ENCODE measurements at places on chromosomes 1 and 21. TPM values are rescaled to one million over a fixed set of nuclear protein-coding genes. Genes with fewer than 3 reads are reported as not detected.
A peak's percentile ranks its signal among the peaks of the same experiment; 100 is the strongest.

SCYL3 gene
- total RNA-seq: 10.5 TPM

TMEM51 gene
- 12.6 TPM for total RNA-seq

HP1BP3 gene
- total RNA-seq: 322 TPM

ZBTB17 gene
- total RNA-seq: 24.0 TPM

DNA sequence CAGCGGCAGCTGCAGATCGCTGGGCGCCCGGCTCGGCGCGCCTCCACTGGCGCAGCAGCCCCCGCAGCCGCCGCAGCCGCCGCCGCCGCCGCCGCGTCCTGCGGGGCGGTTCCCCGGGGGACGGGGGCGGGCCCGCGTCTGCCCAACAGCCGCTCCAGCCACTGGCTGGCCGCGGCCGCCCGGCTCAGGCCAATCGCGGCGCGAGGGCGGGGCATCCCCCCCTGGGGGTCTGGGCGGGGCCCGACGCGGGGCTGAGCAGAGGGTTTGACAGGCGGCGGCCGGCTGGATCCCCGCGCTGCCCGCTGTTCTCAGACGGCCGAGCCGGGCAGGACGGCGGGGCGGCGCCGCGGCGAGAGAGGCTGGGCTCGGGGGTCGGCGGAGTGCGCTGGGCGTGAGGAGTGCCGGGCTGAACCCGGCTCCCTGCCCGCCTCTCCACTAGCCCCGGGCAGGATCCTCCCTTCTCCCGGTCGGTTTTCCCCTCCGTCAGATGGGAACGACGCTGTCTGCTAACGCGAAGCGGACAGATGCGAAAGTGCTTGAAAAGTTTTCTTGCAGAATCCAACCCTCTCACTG lies at the start of gene GLIS1:
Gene GLIS1, minus strand, starts transcription at position 56 of the 573 bp plus-strand sequence. CDS start 1,100 bp downstream, outside the sequence.
- ATAC-seq: peak; percentile 96
- H3K4me1 ChIP-seq: no peaks in the 10 kb centered on the region
- H3K27me3 ChIP-seq: peaks cover 83% of the 10 kb centered on the region
- H3K36me3 ChIP-seq: no peaks in the 10 kb centered on the region

GRCh38 chr1:171566467-171566866 lies 55.6 kb upstream of the MYOCOS start:
- H3K27me3 ChIP-seq: no peaks in the 10 kb centered on the region
- H3K4me3 ChIP-seq: no peak overlapping the region
- H3K27ac ChIP-seq: no peak overlapping the region
- no peaks in the 10 kb centered on the region for H3K4me1 ChIP-seq

GRCh38 chr1:243713470-243714186 lies 136.4 kb downstream of the AKT3 start:
- no peak for ATAC-seq
- H3K36me3 ChIP-seq: no peaks in the 10 kb centered on the region
- peaks cover 76% of the 10 kb centered on the region for H3K4me1 ChIP-seq
- H3K4me3 ChIP-seq: no peak overlapping the region
- H3K27me3 ChIP-seq: no peaks in the 10 kb centered on the region
- H3K27ac ChIP-seq: no peak overlapping the region

DNA sequence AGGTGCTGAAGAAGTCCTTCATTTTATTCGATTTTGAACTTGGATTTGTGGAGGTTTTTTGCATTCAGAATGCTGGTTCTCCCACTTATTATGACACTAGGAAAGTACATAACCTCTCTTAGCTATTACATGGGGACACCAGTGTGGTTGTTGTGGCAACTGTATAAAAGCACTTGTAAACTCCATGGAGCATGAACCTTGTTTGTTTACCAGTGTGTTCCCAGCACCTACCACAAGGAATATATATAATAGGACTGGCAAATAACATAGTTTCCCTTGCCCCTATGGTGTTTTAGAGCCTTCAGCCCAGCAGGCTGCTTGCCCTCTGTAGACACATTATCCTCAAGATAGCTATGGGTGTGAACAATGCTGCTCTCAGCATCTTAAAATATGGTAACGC lies 43.1 kb downstream of the RASSF5 start:
- no peaks in the 10 kb centered on the region for H3K27me3 ChIP-seq
- no peak for ATAC-seq
- peaks cover 4% of the 10 kb centered on the region for H3K4me1 ChIP-seq

GRCh38 chr1:172401477-172401876 lies 19.0 kb upstream of the C1orf105 start:
- H3K4me3 ChIP-seq: no peak overlapping the region
- no peak overlapping the region for H3K27ac ChIP-seq
- H3K4me1 ChIP-seq: peaks cover 14% of the 10 kb centered on the region
- no peak for ATAC-seq
- H3K27me3 ChIP-seq: no peaks in the 10 kb centered on the region

DNA sequence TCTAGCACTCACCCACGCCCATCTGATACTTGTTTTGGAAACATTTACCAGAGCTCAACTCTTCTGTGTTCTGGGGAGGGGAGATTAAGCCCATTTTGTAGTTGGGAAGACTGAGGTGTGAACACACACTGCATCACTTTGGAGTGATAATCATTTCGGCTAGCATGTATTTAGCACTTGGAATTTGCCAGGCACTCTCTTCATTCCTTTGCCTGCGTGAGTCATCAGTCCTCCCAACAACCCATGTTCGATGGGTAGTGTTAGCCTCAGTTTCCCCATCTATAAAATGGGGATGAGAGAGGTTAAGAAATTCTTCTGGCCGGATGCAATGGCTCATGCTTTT lies 182.8 kb upstream of the TMEM51 start:
- H3K4me3 ChIP-seq: no peak overlapping the region
- H3K27ac ChIP-seq: peak overlapping the region; percentile 4
- H3K36me3 ChIP-seq: no peaks in the 10 kb centered on the region

DNA sequence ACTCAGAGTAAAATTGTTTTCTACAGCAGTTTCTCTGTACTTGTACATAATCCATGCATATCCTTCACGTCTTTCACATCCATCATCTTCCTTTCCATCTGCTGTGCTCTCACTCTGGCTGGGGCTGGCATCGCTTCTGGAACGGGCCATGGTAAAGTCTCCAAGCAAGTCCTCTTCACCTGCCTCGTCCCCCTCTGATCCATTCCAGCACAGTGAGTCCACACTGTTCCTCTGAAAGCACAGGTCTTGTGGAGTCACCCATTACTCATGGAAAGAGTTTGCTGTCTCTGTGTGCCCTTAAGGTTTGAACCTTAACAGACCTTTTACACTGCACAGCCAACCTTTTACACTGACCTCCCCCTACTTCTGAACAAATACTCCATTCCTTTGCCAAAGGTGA lies 313.6 kb downstream of the ASTN1 start:
- H3K36me3 ChIP-seq: no peaks in the 10 kb centered on the region
- ATAC-seq: no peak
- H3K4me3 ChIP-seq: no peak overlapping the region
- no peak overlapping the region for H3K27ac ChIP-seq

- no peaks in the 10 kb centered on the region for H3K36me3 ChIP-seq
- no peak overlapping the region for H3K4me3 ChIP-seq
- no peaks in the 10 kb centered on the region for H3K4me1 ChIP-seq
- no peak for ATAC-seq
Observed at GRCh38 chr21:27406300-27407009, 439.6 kb upstream of the ADAMTS5 start.

GRCh38 chr1:221961532-221962292 lies 219.8 kb upstream of the DUSP10 start:
- no peak overlapping the region for H3K4me3 ChIP-seq
- ATAC-seq: no peak
- H3K27ac ChIP-seq: no peak overlapping the region
- no peaks in the 10 kb centered on the region for H3K4me1 ChIP-seq

GRCh38 chr1:112563341-112563740 lies 54.6 kb downstream of the WNT2B start:
- ATAC-seq: no peak
- no peak overlapping the region for H3K4me3 ChIP-seq
- no peak overlapping the region for H3K27ac ChIP-seq
- H3K27me3 ChIP-seq: no peaks in the 10 kb centered on the region
- no peaks in the 10 kb centered on the region for H3K4me1 ChIP-seq

- H3K36me3 ChIP-seq: no peaks in the 10 kb centered on the region
- H3K27ac ChIP-seq: no peak overlapping the region
- no peaks in the 10 kb centered on the region for H3K27me3 ChIP-seq
- no peaks in the 10 kb centered on the region for H3K4me1 ChIP-seq
- ATAC-seq: no peak
- no peak overlapping the region for H3K4me3 ChIP-seq
Observed at GRCh38 chr1:232351335-232351734, 278.6 kb downstream of the SIPA1L2 start.

DNA sequence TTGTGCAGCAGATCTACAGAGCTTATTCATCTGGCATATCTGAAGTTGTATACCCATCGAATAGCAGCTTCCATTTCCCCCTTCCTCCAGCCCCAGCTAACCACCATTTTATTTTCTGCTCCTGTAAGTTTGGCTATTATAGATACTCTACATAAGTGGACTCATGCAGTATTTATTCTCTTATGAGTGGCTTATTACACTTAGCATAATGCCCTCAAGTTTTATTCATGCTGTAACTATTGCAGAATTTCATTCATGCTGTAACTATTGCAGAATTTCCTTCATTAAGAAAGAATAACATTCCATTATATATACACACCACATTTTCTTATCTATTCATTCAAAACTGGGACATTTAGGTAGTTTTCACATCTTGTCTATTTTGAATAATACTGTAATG lies 30.5 kb upstream of the IFI16 start:
- no peaks in the 10 kb centered on the region for H3K4me1 ChIP-seq
- no peaks in the 10 kb centered on the region for H3K36me3 ChIP-seq
- no peak overlapping the region for H3K27ac ChIP-seq
- no peak for ATAC-seq
- no peaks in the 10 kb centered on the region for H3K27me3 ChIP-seq
- H3K4me3 ChIP-seq: no peak overlapping the region

ANKRD35 gene
- 9.4 TPM for total RNA-seq

PPP1R15B gene
- 44.4 TPM for total RNA-seq

DNA sequence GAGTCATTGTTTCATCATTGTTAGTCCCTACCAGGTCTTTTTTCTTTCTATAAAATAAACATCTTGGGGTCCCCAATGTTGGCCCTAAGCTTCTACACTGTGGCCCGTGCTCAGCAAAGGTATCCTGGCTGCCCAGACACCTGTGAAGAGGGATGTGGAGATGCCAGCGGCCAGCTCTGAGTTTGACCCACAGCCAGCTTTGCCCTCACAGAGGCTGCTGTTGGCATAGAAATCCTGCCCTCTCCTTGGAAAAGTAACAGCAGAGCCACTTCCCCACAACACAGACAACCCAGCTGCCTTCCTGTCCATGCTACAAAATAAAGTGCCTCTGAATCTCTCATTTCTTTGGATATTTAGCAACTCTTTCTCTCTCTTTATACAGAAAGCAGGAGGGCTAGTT lies 6.0 kb downstream of the TRIM62 start:
- no peak overlapping the region for H3K27ac ChIP-seq
- no peaks in the 10 kb centered on the region for H3K27me3 ChIP-seq
- no peaks in the 10 kb centered on the region for H3K36me3 ChIP-seq
- H3K4me1 ChIP-seq: peaks cover 18% of the 10 kb centered on the region
- ATAC-seq: no peak

ATP1A2 gene
- 100 TPM for total RNA-seq

SMCP gene
- total RNA-seq: not detected

DNA sequence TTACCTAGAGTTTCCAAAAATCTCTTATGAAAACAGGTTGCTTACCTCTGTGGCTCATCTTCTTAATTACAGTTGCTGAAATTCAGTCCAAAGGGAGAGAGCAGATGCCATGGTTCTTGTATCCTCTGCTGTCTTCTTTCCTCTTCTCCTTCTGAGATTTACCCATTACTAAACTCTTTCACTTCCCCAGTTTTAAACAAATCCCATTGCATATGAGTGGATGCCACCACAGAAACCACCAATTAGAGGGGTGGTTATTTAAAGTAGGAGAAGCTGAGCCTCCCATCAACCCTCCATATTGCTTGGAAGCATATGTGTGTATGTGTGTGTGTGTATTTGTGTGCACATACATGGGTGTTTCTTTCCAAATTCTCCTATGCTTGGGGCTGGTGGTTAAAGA lies 128.5 kb upstream of the KCNK1 start:
- H3K27me3 ChIP-seq: no peaks in the 10 kb centered on the region
- H3K36me3 ChIP-seq: no peaks in the 10 kb centered on the region
- no peaks in the 10 kb centered on the region for H3K4me1 ChIP-seq
- H3K4me3 ChIP-seq: no peak overlapping the region
- H3K27ac ChIP-seq: no peak overlapping the region

XCL2 gene
- total RNA-seq: not detected

DNA sequence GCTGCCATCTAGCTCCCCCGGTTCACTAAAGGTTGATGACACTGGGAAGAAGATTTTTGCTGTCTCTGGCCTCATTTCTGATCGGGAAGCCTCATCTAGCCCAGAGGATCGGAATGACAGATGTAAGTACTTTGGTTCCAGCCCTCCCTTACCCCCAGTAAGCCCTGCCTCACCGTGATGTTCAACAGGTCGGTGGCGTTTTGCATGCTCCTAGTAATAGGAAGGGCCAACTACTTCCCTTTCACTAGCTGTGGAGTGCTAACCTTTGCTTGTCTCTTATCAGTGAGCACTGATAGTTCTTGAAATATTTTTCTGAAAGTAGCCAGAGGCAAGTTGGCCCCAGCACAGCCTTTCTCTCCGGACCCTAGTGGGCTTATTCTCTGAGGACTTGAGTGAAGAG lies 7.5 kb downstream of the RNF220 start:
- H3K27ac ChIP-seq: no peak overlapping the region
- peaks cover 2% of the 10 kb centered on the region for H3K4me1 ChIP-seq
- no peak overlapping the region for H3K4me3 ChIP-seq
- no peaks in the 10 kb centered on the region for H3K36me3 ChIP-seq
- peaks cover 100% of the 10 kb centered on the region for H3K27me3 ChIP-seq

DNA sequence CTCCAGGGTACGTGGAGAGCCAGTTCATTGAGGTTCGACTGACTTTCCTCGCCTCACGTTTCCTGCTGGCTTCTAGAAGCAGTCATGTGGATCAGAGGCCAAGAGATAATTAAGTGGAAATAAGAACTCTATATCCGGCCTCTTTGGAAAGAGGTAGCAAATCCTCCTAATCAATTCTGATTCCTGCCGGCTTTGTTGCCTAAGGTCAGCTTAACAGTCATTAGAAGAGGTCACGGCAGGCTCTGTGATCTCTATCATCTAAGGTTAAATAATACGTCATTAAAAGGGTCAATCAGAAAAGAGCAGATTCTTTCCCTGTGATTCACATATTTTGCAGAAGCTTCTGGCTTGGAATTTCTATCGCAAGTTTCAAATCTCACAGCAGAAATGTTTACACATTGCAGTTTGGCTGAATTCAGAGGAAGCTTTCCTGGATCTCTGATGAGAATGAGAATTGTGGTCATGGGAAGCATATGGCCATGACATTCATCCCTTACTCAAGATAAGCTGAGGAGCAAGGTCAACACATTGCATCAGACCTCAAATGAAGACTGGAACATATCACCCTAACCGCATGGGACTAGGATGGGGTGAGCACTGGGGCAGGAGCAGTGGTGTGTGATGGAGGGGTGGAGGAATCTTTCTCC lies 189.4 kb downstream of the PBX1 start:
- H3K4me1 ChIP-seq: peaks cover 11% of the 10 kb centered on the region
- H3K27ac ChIP-seq: peak overlapping the region; percentile 89
- H3K4me3 ChIP-seq: no peak overlapping the region
- H3K36me3 ChIP-seq: no peaks in the 10 kb centered on the region
- ATAC-seq: peak; percentile 91

GBP3 gene
- 8.6 TPM for total RNA-seq

All from gastroesophageal sphincter (tissue), 4 donors.